ENCODE measurements at places on chromosomes 3 and 15. TPM values are rescaled to one million over a fixed set of nuclear protein-coding genes. Genes with fewer than 3 reads are reported as not detected.

POLQ gene
- total RNA-seq = 19.0 TPM

TMEM40 gene
- total RNA-seq = not detected

KCNH8 gene
- not detected for total RNA-seq

WDR93 gene
- total RNA-seq = 0.19 TPM

EPB42 gene
- not detected for total RNA-seq

ITIH1 gene
- total RNA-seq = not detected

UBP1 gene
- total RNA-seq = 47.7 TPM

ZPLD1 gene
- not detected for total RNA-seq

CLDND1 gene
- 381 TPM for total RNA-seq

ARRDC4 gene
- 0.39 TPM for total RNA-seq

GOLGA6A gene
- not detected for total RNA-seq

Measured in activated T-helper 17 cell treated with anti-CD3 and anti-CD28 coated beads, Interleukin-2, amount 50 U/mL, for 72 hours (primary cell).